ENCODE measurements at places on chromosomes 12 and 14.

DNA sequence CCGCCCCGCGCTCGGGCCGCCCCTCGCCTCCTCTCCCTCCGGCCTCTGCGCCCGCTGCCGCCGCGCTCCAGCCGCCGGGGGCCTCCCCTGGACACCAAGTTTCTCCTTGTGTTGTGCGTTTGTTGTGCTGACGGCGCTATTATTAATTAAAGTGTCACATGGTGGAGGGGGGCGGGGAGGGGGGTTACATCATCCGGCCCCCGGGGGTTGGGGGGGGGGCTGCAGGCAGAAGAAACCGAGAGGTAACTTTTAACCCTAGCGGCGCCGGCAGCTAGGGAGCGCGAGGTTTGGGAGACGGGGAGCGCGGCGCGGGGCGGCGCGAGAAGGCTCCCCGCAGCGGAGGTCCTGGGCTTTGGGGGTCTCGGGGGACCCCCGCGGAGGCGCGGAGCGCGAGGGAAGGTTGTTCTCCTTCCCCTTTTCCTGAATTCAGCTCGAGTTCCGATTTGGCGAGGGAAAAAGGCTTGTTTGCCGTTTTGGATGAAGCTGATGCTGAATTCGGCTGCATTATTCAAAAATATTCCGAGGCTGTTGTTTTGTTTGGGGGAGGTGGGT is at the start of gene HRK:
TSS of gene HRK (minus strand) at position 117 of the 552 bp plus-strand sequence. CDS start 134 bp downstream, outside the sequence.
- DNase-seq = no peak

DNA sequence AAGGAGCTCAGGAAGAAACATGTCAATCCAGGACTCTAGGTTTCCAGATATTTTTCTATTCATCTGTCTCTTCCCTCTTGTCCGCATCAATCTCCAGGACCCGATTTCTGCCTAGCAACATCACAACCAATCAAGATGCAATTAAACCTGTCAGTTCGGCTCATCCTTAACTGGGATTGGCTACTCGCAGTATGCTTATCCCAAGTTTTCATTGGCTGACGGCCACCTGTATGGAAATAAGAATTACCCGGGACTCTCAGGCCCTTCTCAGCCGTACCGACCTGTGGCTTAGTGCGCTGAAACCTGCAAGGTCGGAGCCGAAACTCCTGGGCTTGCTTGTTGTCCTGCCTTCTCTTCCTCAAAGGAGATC is 20.4 kb upstream of the ATP5MC2 start:
- DNase-seq = peak; percentile 86

DNA sequence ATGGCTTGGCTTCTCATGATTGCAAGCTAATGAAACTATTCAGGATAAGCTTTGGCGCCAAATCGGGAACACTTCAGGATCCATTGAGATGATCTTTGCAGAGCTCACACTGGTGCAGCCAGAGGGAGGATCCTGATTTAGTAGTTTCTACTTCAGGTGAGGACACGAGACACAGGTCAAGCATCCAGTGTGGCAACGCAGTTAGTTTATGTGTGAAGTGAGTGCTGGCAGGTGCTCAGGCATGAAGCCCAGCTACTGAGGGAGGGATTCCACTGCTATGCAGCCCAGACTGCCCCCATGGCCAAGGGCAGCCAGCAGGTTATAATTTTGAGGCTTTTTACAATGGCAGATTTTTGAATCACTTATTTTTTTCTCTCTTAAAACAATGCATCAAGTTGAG is 113.5 kb upstream of the PCED1B start:
- DNase-seq = no peak

DNA sequence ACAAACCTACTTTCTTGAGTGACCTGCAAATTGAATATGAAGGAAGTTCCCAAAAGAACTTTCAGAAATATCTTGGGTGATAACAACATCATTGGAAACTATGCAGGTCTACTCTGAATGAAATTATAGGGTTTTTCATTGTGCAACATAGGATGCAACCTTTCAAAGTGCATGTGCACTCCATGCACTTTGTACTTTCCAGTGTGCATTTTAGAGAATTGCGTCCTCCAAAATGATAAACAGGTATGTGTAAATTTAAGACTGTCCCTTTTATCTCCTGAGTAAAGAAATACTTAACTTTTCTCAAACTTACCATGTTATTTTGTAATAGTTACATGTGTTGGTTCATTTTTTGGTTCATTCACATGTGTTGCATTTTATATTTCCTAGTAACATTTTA is 13.2 kb downstream of the SRSF5 start:
- DNase-seq = no peak

GRCh38 chr14:21023817-21024584 is 860 bp downstream of the NDRG2 start:
- no peak for DNase-seq

DNA sequence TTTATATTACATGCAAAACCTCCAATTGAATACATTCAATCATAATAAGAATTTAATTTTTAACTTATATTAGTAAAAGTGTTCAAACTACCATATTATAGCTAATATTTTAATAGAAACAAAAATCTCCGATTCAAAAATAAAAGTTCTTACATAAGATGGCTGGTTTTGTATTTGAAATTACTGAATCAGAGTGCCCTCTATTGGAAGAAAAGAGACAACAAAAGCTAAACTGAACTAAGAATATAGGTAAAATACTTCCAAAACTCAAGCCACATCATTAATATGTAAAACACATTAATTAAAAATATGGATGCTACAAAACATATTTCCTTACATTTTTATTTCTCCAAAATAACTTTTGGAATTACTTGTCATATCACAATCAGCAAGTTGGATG is 120.3 kb downstream of the GARIN6 start:
- no peak for DNase-seq

DNA sequence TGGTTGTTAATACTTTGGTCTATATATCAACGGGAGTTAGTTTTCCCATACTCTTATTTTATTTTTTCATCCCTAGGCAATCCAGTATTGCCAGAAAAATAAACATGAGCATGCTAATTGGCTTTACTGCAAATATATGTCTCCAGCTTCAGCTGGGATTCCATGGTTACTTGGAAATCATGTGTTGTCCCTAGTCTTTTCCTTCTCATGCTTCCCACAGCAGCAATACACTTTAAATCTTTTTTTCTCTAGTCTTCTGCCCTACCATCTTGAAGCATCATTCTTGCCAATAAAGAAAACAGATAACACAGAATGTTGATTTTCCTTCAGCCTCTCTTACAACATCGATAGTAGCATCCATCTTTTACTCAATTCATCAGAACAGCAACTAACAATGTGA is 60.2 kb downstream of the SLC2A13 start:
- DNase-seq = no peak

DNA sequence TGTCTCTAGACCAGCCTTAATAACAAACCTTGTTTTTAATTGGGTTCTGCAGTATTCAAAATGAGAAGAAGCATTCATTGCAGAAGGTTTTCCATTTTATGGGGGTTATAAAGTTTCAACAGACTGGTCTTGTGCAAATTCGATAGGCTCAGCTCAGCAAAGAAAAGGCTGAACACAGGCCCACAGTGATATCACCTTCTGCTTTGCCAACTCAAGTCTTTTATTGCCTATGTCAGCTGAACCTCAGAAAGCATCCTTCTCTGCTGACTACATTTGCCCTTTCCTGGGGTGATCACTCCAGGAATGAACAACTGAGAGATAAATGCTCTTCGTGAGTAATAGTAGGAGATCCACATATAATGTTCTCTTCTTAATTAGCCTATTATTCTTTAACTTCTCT is 134.5 kb upstream of the CCDC175 start:
- DNase-seq = no peak

DNA sequence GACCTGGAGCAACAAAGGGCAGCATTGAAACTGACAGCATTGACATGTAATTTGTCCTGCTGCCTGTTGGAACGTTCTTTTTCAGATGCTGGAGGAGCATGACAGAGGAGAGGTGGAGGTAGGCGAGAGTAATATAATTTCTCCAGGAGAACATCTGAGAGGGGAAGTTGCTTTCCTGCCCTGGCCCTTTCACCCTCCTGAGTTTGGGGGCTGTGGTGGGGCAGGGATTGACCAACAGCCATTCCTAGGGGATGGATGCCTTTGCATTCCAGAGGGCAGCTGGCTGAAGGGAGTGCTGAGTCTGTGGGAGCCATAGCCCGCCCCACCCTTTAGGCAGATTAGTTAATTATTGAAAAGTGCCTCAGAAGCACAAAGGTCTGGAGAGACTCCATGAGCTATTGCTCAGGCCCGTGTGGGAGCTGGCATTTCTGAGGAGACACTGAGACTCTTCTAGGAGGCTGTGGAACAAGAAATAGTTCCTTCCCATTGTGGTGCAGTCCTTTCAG is 73.5 kb downstream of the ARF6 start:
- DNase-seq = no peak

GRCh38 chr12:95721320-95721719 is 69.2 kb downstream of the NTN4 start:
- DNase-seq = no peak

Measured in dermis microvascular lymphatic vessel endothelial cell (primary cell).